ENCODE measurements at places on chromosomes 11 and 22.

GRCh38 chr11:99555486-99555885 lies 534.7 kb downstream of the CNTN5 start:
- no peak for DNase-seq

DNA sequence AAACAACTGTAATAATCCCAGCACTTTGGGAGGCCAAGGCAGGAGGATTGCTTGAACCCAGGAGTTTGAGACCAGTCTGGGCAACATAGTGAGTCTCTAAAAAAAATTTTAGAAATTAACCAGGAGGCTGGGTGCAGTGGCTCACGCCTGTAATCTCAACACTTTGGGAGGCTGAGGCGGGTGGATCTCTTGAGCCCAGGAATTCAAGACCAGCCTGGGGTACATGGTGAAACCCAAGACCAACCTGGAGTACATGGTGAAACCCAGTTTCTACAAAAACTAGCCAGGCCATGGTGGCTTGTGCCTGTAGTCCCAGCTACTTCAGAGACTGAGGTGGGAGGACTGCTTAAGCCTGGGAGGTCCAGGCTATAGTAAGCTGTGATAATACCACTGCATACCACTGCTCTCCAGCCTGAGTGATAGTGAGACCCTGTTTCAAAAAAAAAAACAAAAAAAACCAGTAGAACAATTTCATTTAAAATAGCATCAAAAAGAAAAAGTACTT lies 11.2 kb downstream of the PI4KA start:
- DNase-seq, result no peak

DNA sequence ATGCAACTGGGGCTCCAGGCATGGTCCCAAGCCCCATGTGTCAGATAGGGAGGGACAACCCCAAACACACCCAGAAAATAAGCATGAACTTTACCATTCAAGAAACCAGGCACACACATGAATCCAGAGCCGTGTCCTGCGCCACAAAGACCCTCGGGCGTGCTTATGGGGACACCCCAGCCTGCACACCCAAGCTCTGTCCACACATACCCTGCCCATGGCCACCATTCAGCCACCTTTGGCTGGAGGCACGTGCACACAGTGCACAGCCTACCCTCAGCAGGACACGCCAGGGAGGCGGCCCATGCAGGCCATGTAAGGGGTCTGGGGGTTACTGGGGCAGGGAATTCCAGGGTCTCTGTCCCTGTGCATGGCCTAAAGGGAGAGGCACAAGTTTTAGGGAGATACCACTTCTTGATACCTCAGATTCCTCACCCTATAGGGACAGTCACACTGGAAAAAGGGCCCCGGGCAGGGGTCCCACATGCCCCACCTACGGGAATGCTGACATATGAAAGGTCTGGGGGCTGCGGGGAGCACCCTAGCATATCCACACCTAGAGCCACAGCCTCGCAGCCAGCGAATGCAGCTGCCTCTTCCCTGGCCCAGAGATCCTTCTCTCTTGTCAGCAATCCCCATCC lies 20.6 kb downstream of the PACSIN2 start:
- no peak for DNase-seq

- DNase-seq, result no peak
Measured at GRCh38 chr22:25566898-25567235, 2.4 kb downstream of the GRK3 start.

DNA sequence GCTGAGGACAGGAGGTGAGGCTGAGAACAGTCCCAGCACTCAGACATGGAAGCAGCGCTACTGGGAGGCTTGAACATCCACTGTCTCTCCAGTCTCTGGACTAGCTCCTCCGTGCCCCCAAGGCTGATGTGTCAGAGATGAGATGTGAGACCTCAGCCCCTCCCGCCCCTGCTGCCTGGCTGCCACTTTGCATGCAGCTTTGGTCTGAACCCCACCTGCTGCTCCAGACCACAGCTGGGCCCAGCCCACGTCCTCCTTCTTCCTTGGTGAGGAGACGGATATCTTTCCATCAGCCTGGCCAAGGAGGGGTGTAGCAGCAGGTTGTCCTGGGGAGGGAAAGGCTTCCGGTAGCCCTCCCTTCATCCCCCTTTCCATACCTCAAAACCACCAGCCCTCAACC lies 148.0 kb upstream of the B3GAT1 start:
- DNase-seq, result no peak

- DNase-seq, result no peak
Measured at GRCh38 chr11:106913141-106913540, 105.1 kb downstream of the GUCY1A2 start.

DNA sequence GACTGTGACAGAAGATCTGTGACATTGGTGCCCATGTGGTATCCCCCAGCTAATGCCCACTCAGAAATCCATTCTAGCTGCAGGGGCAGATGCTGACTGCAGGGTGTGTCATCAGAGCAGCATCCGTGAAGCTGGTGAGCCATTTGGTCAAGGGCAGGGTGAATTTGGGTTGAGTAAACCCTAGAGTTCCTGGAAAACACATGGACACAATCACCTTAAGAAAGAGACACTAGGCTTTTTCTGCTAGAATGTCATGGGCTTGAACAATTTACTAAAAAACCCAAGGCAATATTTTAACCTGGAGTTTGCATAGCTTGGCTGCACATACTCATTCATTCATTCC lies 100.0 kb downstream of the ADAMTS15 start:
- DNase-seq, result no peak

DNA sequence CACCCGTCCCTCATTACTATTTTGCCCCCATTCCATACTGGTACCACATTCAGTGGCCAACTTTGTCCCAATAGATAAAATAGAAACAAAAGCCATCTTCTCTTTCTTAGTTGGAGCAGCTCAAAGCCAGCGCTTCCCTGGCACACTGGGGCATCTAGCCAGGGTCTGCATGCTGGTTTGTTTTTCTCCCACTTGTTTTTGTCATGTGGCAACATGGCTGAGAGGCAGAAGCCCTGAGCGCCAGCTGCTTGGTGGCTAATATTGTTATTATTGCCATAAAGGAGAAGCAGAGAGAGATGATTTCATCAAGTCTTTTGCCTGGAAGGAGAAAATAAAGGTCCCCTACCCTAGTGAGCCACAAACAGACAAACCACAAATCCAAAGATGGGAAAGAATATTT lies 48.4 kb upstream of the CRTAM start:
- DNase-seq, result no peak

DNA sequence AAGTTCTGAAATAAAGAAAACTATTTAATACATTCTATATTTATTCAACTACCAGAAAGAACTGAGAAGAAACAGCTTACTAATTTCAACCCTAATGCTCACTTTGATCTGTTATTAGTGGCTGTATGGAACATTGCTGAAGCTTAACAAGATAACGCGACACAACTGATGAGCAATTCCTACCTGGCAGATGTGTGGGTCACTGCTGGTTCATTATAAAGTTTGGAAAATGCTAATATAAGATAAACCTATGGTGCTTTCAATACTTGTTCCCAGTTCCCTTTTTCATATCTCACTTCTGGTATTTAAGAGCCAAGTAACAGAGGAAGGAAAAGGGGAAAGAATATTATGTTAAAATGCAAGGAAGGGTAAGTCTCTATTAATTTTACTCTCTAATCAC lies 10.5 kb downstream of the CTSC start:
- no peak for DNase-seq

GRCh38 chr22:37803195-37803638 lies 4.5 kb upstream of the GCAT start:
- DNase-seq, result no peak

- DNase-seq, result no peak
Measured at GRCh38 chr11:111718436-111718835, 47.8 kb downstream of the PPP2R1B start.

DNA sequence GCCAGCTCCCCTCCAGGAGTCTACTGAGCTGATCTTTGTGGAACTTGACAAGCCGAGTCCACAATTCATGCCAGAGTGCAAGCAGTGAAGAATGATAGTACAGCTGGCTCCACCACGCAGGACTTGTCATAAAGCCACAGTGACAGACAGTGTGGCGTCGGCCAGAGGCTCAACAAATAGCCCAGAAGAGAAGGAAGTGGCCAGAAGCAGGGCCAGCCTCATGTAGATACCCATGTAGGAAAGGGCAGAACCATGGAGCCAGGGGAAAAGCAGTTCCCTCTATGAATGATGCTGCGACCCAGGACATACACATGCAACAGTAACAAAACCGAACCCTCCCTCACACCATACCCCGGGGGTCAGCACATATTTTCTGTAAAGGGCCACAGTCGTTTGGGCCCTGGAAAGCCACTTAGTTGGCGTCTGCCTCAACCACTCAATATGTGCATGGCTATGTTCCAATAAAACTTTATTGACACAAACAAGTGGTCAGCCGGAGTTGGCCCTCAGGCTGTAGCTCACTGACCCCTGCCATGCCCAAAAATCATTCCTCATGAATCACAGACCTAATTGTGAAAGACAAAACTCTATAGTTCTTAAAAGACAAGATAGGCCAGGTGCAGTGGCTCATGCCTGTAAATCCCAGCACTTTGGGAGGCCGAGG lies 161.4 kb downstream of the BRD1 start:
- DNase-seq, result no peak

- DNase-seq, result no peak
Measured at GRCh38 chr22:24386937-24387471, 40.4 kb upstream of the ADORA2A start.

DNA sequence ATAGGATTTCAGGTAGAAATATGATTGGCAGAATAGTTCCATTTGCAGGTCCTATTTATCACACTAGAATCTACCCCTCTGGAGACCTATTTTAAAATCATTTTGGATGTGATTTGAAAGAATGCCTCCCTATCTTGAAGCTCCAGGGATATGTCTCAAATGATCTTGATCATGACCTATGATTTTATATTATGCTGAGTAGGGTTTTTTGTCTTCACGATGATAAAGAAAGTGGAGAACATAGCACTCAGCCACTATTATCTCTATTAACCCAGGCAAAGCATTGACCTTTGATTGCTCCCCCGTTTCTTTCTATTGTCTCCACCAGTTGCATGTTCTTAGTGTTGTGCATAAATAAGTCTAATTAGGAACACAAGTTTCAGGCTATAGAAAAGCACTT lies 307.9 kb downstream of the BLID start:
- no peak for DNase-seq

- no peak for DNase-seq
Measured at GRCh38 chr11:116694815-116695590, 77.8 kb downstream of the BUD13 start.

DNA sequence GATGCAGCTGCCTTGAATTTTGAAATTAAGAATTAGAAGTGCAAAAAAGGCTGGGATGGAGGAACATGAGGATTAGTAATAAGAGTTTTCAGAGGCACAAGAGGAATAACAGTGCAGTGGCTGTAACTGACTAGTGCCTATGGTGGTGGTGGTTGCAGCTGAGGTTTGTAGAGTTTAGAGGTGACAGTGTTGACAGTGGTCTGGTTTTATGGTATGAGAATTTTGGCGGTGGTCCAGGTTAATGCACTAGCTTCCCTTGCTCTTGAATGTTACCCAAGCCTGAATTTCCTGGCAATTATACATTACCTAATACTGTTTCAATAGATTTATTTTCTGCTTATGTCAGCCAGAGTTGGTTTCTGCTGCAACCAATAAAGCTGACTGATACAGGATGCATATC lies 112.8 kb upstream of the C11orf87 start:
- no peak for DNase-seq

GRCh38 chr11:128331317-128331716 lies 256.0 kb downstream of the ETS1 start:
- no peak for DNase-seq

DNA sequence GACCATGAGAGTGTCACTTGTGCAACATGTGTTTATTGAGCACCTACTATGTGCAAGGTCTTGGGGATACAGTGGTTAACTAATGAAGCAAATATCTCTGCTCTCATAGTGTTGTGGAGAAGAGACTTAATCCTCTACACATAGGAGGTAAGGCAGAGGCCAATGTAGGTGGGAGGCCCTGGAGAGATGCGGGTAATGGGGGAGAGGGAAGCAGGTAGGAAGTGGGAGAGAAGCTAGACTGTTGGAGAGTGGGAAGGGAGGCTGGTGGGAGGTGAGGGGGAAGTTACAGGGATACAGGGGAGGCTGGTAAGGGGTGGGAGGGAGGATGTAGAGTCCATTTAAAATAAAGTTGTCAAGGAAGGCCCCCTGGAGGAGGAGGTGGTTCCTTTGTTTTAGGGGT lies 240.0 kb downstream of the MIAT start:
- DNase-seq, result no peak

- DNase-seq, result no peak
Measured at GRCh38 chr22:17167486-17167885, 8.4 kb upstream of the HDHD5 start.

DNA sequence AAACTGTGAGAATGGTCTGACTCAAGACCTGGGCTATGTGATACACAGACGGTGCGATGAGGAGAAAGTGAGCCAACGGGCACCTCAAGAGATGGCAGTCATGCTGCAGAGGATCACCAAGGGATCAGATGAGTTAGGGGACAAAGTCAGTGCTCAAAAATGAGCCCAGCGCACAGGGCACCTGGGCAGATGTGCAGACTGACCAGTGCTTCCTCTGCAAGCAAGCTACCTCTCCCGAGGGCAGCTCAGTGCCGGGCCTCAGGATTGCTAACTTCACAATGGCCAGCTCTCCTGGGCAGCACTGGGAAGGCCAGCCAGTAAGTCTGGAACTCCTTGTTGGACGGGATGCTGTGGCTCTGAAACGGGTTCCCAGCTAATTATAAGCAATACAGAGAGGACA lies 15.3 kb downstream of the HDHD5 start:
- DNase-seq, result no peak

GRCh38 chr22:29172216-29172615 lies 33.5 kb upstream of the EMID1 start:
- no peak for DNase-seq

DNA sequence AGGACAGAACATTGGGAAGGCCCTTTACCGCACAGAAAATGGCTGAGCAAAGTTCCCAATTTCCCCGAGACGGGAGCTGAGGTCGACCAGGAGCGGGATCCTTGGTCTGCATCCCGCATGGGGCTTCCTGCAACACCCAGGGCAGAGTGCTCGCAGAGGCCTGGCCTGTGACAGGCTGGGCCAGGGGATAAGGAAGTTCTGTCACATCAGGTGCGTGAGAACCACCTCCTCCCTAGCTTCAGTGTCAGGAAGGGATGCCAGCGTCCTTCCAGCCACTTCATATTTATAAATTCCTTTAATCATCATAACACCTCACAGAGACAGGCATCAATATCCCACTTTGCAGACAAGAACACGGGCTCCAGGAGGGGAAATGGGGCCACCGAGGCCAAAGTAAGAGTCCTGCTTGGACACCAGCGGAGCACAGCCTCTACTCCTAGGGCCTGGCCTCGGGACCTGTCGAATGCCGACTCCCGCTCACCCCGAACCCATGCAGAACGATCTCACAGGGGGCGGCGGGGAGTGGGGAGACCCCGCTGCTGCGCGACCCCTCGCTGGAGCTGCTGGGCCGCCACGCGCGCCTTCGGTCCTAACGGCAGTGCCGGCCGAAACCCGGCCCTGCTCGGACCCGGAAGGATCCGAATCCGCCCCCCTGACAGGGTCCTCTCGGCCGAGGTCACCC lies 532 bp downstream of the BET1L start:
- DNase-seq, result no peak

DNA sequence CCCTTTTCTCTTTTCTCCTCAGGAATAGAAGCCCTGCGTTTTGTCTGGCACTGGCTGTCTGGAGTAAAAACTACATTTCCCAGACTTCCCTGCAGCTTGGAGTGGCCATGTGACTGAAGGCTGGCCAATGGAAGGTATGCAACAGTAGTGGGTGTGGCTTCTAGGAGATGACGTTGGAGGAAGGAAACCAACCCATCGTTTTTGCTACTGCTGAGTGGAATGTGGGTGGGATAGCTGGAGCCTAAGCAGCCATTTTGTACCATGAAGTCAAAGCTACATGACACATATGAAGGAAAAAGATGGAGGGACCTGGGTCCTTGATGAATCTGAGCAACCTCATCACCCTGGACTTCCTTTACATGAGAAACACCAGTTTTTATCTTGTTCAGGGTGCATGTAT lies 19.6 kb downstream of the FGF3 start:
- no peak for DNase-seq

All from stimulated activated CD8-positive, alpha-beta memory T cell treated with anti-CD3 and anti-CD28 coated beads, Interleukin-4, amount 100 ng/mL, for 1 hour (primary cell).